ENCODE measurements at places on chromosomes 6 and 20.

GRCh38 chr6:121614115-121614514 lies 178.7 kb downstream of the GJA1 start:
- DNase-seq, result no peak

- no peak for DNase-seq
These were observed 135.3 kb downstream of the SOBP start for GRCh38 chr6:107625264-107625663.

DNA sequence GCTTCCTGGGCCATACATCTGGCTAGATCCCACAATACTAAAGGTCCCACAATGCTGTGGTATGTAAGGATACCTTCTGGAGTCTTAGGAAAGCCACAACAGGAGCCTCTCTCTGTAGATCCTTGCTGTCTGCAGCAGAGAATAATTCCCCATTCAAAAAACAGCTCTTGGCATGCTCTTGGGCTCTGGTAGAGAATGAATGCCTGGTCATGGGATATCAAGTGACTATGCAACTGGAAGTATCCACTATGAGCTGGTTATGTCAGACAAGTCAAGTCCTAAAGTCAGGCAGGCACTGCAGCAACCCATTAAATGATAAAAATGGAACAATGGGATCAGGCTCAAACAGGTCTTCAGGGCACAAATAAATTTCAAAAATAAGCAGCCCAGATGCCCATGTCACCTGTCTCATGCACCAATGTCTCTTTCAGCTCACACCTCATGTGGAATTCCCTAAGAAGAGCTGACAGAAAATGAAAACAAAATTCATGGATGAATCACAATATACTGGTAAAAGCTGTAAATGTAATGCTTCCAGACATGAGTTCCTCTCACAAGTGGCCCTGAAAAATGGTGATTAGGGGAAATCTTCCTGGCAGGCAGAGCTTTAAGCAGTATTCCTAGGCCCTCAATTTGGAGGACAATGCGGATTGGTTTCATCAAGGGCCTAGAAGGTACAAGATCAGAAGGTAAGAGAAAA lies 4.3 kb downstream of the AK9 start:
- DNase-seq, result no peak

DNA sequence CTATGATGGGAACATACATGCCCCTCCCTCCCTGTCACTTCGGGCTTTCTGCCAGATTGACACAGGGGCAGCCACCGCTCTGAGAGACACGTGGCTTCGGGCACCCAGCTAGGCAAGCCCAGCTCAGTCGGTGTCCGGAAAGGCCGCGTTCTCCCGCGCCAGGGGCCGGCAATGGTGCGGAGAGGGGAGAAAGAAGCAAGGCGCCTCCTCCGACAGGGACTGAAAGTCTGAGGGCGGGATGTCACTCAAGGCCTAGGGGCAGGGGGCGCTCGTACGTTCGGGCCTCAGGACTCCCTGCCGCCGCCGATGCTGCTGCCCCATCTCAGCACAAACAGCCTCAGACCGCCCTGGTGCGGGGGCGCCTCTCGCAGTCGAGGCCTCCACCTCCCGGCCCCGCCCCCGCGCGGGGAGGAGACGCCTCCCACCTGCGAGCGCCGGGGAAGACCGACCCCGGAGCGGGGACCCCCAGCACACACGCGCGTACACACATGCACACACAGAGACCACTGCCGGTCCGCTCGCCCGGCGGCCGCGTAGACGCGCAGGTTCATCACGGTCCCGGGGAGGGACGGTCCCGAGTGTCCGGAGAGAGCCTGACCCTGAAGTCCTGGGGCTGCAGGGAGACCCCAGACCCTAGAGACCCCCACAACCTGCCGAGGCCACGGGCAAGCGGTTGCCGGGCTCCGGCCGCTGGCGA lies 1.9 kb downstream of the GRM4 start:
- DNase-seq, result peak; percentile 4

GRCh38 chr6:115404446-115404845 lies 656.2 kb downstream of the FRK start:
- DNase-seq, result no peak

- DNase-seq, result no peak
These were observed 80.8 kb downstream of the CD164 start for GRCh38 chr6:109301418-109301817.

GRCh38 chr6:52893803-52894202 lies 15.7 kb downstream of the GSTA3 start:
- DNase-seq, result no peak

GRCh38 chr6:53250176-53251032 lies 98.3 kb downstream of the ELOVL5 start:
- DNase-seq, result no peak

GRCh38 chr6:17469006-17469832 lies 75.8 kb downstream of the CAP2 start:
- DNase-seq, result no peak

Measured in CD4-positive, alpha-beta T cell treated with Interleukin-4 for 4 hours (primary cell).